ENCODE measurements at places on chromosomes 5 and 9. TPM values are rescaled to one million over a fixed set of nuclear protein-coding genes. Genes with fewer than 3 reads are reported as not detected.
A peak's percentile ranks its signal among the peaks of the same experiment; 100 is the strongest.

Gene LPCAT1
- total RNA-seq = 11.3 TPM

Gene RAD17
- total RNA-seq = 11.3 TPM

DNA sequence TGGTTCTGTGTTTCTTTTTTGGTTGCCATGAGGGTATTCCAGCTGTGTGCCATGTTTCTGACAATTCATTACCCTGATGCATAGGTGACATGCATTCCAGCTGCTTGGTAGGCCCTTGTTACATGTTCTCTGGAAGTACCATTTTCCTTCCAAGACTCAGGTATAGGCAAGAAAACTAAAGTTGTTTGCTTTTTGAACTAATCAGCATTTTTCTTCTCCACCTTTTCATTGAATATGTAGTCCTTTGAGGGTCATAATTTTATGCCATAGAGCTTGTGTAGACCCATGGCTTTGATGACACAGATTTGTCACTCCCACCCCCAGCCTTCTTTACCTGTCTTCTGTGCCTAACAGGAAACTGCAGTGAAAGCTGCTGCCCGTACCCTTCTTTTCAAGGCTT, 339.2 kb downstream of the MED10 start:
- no peak overlapping the region for H3K27ac ChIP-seq
- no peak for DNase-seq
- no peaks in the 10 kb centered on the region for H3K27me3 ChIP-seq
- H3K36me3 ChIP-seq = no peaks in the 10 kb centered on the region
- no peak overlapping the region for H3K4me3 ChIP-seq
- no peaks in the 10 kb centered on the region for H3K4me1 ChIP-seq

DNA sequence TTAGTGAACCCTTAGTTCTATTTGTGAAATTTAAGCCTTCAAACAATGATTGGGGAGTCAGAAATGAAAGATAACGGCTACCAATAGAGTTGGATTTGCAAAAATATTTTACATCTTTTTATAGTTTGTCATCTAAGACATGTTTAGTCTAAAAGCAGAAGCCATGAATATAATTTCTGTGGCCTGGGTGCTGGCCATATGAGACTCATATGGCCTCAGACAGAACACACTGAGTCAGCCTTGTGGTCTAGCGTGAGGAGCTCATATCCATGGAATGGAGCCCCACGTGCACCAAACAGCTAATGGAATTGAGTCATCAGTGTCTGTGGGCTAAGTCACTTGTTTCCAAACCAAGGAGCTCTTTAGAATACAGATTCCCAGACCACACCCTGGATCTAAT, 240.7 kb upstream of the NREP start:
- H3K4me3 ChIP-seq = no peak overlapping the region
- H3K36me3 ChIP-seq = no peaks in the 10 kb centered on the region
- no peaks in the 10 kb centered on the region for H3K27me3 ChIP-seq
- DNase-seq = peak; percentile 6

GRCh38 chr5:138520971-138521370, 22.1 kb downstream of the ETF1 start:
- H3K27ac ChIP-seq = no peak overlapping the region
- peaks cover 12% of the 10 kb centered on the region for H3K4me1 ChIP-seq
- DNase-seq = no peak
- H3K27me3 ChIP-seq = no peaks in the 10 kb centered on the region
- H3K36me3 ChIP-seq = peaks cover 20% of the 10 kb centered on the region

DNA sequence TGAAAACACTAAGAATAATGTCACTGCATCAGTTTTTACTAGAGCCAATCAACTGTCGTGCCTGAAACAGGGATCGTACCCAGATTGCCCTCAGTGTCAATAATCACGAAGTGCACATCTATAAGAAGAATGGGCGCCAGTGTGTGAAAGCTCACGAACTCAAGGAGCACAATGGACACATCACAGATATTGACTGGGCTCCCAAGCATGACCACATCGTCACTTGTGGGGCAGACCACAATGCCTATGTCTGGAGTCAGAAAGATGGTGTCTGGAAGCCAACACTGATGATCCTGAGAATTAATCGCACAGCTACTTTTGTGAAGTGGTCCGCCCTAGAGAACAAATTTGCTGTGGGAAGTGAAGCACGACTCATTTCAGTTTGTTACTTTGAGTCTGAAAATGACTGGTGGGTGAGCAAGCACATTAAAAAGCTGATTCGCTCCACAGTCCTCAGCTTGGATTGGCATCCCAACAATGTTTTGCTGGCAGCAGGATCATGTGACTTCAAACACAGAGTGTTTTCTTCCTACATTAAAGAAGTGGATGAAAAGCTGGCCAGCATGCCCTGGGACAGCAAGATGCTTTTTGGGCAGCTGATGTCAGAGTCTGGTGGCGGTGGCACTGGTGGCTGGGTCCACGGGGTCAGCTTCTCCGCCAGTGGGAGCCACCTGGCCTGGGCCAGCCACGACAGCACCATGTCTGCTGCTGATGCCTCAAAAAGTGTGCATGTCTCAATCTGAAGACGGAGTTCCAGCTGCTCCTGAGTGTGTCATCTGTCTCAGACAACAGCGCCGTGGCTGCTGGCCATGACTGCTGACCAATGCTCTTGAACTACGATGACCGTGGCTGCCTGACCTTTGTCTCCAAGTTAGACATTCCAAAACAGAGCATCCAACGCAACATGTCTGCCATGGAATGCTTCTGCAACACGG, 32.2 kb downstream of the NSA2 start:
- H3K36me3 ChIP-seq = no peaks in the 10 kb centered on the region
- no peaks in the 10 kb centered on the region for H3K4me1 ChIP-seq
- H3K27me3 ChIP-seq = no peaks in the 10 kb centered on the region
- H3K27ac ChIP-seq = no peak overlapping the region

- H3K27ac ChIP-seq = peak overlapping the region; percentile 72
- DNase-seq = no peak
- H3K27me3 ChIP-seq = no peaks in the 10 kb centered on the region
These were observed 26.0 kb downstream of the BICD2 start for GRCh38 chr9:92738661-92739081.

Gene TAF1L
- total RNA-seq = not detected

DNA sequence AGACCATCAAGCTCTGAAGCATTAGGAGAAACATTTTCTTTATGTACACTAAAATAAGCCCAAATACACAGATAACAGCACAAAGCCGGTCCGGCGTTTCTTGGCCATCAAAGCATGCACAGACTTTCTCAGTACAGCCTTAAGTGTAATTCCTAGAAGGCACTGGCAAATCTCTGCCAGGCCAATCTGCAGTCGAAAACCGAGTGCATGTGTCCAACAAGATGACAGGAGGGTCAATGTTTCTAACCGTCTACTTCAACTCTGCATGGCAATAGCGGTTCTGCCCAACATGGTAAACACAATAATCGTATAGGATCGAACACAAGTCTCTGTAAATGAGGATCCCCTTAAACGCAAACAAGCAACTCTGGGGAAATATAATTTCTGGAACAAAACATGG, 1.1 kb downstream of the ARL15 start:
- H3K27ac ChIP-seq = peak overlapping the region; percentile 91
- no peak for DNase-seq
- peak overlapping the region; percentile 96 for H3K4me3 ChIP-seq
- H3K27me3 ChIP-seq = no peaks in the 10 kb centered on the region

Gene GADD45G
- 13.8 TPM for total RNA-seq

- H3K27ac ChIP-seq = no peak overlapping the region
- H3K36me3 ChIP-seq = no peaks in the 10 kb centered on the region
- H3K27me3 ChIP-seq = no peaks in the 10 kb centered on the region
- no peaks in the 10 kb centered on the region for H3K4me1 ChIP-seq
- no peak overlapping the region for H3K4me3 ChIP-seq
- DNase-seq = no peak
These were observed 364.4 kb upstream of the KIF2A start for GRCh38 chr5:61941637-61942036.

- no peaks in the 10 kb centered on the region for H3K27me3 ChIP-seq
- no peak for DNase-seq
- H3K4me1 ChIP-seq = no peaks in the 10 kb centered on the region
- H3K36me3 ChIP-seq = no peaks in the 10 kb centered on the region
- no peak overlapping the region for H3K4me3 ChIP-seq
These were observed 124.9 kb downstream of the MRPS30 start for GRCh38 chr5:44933686-44934085.

DNA sequence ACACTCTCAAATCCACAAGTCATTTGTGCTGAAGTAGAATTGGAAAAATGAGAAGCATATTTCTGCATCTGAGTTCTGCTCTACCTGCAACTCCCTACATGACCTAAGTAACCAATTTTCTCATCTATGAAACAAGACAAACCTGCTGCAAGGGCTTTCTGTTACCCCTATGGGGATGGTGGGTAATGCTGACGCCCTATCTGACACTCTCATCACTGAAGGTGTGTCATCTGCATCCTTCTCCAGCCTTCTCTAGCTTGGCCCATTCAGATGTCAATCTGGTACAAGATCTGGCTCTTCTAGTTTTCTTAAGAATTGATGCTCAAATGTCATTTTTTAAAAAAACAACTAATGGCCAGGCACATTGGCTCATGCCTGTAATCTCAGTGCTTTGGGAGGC, 73.8 kb downstream of the RFX3 start:
- no peaks in the 10 kb centered on the region for H3K36me3 ChIP-seq
- H3K4me1 ChIP-seq = no peaks in the 10 kb centered on the region
- no peak for DNase-seq

DNA sequence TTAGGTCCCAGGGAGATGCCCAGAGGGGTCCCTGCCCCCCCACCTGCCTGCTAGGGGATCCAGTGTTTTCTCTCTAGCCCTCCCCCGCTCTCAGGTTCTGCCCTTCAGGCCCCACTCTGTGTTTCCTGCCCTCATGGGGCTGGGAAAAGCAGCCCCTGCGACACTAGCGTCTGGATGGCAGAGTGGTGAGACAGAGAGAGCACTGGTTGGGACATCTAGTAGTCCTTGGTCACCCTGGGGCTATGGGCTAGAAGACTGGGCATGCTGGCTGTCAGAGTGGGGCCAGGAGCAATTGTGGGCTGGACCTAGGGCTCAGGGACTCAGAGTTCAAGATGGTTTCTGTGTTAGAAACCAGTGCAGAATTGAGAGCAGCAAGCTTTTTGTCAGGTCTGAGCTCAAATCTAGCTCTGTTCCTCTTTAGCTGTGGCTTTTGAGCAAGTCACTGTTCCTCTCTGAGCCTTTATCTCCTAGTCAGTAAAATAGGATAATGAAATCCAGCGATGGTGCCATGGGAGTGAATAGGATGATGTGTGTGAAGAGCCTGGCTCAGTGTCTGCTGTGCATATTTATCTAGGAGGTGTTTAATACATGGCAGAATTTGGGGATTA, 39.0 kb downstream of the RGS3 start:
- peak overlapping the region; percentile 62 for H3K27ac ChIP-seq

GRCh38 chr9:14066831-14067230, 247.1 kb downstream of the NFIB start:
- no peak for DNase-seq
- no peaks in the 10 kb centered on the region for H3K36me3 ChIP-seq
- no peak overlapping the region for H3K27ac ChIP-seq
- no peaks in the 10 kb centered on the region for H3K4me1 ChIP-seq
- H3K27me3 ChIP-seq = no peaks in the 10 kb centered on the region

Gene IFNA21
- not detected for total RNA-seq

Gene PCDHA7
- total RNA-seq = not detected

GRCh38 chr9:96626912-96627311, 7.3 kb upstream of the CDC14B start:
- H3K36me3 ChIP-seq = no peaks in the 10 kb centered on the region
- no peak overlapping the region for H3K4me3 ChIP-seq
- no peak for DNase-seq
- no peaks in the 10 kb centered on the region for H3K27me3 ChIP-seq

DNA sequence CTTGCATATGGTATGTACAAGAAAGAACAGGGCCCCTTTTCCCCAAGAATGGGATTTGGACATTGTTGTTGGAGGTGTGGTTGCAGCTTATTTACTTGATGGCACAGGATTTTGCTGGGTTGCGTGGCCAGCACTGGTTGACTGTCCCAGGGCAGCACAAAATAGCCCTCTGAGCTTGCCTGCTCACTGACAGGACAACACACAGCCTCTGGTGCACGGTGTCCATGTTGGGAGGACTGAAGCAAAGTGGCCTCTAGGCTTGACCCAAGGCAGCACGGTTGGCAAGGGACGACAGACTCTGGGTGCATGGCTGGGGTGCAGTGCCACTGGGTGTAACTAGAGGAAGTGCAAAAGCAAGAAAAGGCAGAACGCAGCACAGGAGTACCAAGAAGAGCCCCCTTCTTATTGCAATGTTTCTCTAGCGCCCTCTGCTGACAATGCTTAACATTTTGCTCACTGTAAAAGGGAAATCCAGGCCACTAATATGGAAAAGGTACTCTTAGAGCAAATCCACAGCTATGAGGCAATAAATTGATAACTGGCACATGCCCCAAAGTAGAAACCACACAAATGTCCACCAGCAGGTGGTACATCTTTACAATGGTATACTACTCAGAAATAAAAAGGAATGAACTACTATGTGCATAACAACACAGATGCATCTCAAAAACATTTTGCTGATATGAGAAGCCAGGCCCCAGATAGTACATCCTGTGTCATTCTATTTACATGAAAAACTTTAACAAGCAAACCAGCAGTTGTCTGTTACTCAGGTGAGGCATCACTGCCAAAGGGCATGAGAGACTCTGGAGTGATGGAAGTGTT, 47.4 kb upstream of the BARX1 start:
- H3K4me3 ChIP-seq = no peak overlapping the region
- no peaks in the 10 kb centered on the region for H3K27me3 ChIP-seq
- H3K4me1 ChIP-seq = no peaks in the 10 kb centered on the region
- no peak for DNase-seq
- H3K36me3 ChIP-seq = no peaks in the 10 kb centered on the region

- H3K27ac ChIP-seq = no peak overlapping the region
- no peak overlapping the region for H3K4me3 ChIP-seq
- no peaks in the 10 kb centered on the region for H3K36me3 ChIP-seq
- H3K27me3 ChIP-seq = no peaks in the 10 kb centered on the region
- no peak for DNase-seq
- no peaks in the 10 kb centered on the region for H3K4me1 ChIP-seq
These were observed 222.3 kb downstream of the FBXL7 start for GRCh38 chr5:15722305-15722704.

Gene MLANA
- total RNA-seq = not detected

DNA sequence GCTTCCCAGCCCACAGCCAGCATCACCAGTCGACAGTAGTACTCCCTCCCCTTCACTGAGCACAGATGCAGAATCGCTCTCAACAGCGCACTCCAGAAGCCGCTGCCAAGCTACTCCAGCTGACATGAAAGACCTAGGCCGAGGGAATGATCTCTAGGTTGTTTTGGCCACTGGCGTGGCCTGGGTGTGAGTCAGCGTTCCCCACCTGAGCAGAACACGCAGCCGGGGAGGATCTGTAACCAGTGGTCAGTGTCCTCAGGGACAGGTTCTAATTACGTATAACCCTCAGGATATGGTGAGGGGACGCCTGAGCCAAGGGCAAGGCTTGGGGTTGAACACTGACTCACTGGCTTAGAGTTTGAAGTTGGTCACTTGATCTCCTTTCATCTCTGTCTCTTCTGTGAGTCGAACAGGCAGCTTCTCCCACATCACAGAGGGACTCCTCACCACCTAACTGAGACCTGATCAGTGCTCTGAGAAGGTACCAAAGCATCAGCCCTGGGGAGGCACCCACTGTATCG, 76.9 kb upstream of the IL17B start:
- peak overlapping the region; percentile 63 for H3K27ac ChIP-seq
- H3K27me3 ChIP-seq = no peaks in the 10 kb centered on the region
- no peak overlapping the region for H3K4me3 ChIP-seq
- peaks cover 40% of the 10 kb centered on the region for H3K4me1 ChIP-seq
- no peak for DNase-seq
